Motor neuron (in vitro differentiated cells): ENCODE measurements at places on chromosomes 12 and 14.

- no peak for ATAC-seq
These were observed 183.4 kb downstream of the TTC7B start for GRCh38 chr14:90632871-90633270.

DNA sequence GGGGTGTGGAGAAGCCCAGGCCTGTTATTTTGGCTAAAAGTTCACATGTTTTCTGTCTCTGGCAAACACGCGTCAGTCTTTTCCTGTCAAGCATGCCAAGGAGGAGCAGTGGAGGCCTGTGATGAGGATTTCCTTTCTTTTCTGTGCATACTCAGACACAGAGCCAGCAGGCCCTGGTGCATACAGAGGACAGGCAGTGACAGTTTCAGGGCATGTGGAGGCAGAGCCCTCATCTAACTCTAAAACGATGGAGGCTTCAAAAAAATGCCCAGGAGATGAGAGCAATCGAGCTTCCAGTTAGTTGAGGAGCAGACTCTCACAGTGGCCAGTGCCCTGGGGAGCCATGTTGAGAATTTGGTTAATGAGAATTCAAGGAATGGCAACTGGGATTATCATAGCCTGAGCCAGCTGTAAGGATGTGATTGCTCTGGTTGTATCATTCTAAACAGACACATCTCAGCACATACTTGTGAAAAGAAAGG lies 66.5 kb downstream of the TRAFD1 start:
- no peak for ATAC-seq

DNA sequence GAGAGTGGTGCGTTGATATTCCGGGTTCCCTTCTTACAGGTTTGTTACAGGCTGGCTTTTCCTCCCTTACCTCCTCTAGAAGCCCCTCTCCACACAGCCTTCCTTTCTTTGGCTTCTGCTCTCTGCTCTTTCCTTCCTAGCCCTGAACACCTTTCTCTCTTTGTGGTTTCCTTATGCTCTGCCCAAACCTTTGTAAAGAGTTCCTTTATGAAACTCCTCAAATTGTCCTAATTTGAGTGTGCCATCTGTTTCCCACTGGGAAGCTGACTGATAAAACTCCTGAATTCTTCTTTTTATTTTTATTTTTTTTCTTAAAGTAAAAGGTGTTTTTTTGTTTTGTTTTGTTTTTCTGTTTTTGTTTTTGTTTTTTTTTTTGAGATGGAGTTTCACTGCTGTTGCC lies 60.1 kb upstream of the OTX2 start:
- ATAC-seq: no peak

DNA sequence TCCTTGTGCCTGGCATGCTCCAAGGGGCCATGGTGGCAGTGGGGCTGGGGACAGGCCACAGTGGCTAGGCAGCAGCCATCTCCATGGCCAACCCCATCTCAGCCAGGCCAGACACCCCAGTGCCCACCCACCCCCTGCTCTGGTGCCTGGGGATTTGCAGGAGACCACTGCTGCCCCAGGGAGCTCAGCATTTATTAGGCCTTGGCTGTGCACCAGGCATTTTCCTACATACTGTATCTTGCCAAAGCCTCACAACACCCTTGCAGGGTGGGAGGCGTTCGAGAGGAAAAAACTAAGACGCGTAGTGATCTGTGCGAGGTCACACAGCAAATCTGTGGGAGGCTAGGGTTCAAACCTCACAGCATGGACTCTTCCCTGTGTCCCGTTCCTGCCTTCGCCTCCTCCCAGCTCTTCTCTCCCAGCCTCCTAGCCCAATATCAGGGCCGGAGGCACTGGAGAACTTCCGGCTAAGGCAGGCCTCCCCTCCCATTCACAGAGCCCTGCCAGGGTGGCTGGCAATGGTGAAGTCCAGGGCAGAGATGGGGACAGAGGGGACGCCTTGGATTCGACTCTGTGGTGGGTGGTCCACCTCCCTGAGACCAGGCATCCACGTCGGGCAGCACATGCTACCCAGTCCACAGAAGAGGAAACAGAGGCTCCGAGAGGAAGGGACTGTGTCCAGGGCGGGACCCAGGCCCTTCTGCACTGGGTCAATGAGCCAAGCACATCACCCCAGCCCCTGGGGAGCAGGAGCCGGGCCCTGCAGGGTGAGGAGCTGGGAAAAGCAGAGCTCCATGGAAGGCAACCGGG lies 57.4 kb downstream of the FAM222A start:
- no peak for ATAC-seq

DNA sequence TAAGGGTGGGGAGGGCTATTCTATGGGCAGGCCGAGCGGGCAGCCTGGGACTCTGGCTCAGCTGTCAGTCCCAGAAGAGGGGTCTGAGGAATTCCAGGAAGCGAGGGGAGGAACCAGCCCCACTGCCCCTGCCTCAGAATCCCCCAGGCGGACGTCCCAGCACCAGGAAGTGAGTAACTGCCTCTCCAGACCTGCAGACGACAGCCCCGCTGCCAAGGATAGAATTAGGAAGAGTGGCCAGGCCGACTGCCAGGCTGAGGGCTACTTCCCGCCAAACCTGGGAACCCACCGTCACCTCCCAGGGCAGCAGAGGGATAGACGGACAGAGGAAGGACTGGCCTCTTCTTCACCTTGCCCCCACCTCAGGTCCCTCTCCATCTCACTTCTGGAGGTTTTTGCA lies 6.7 kb upstream of the BDKRB2 start:
- ATAC-seq: no peak
